ENCODE measurements at places on chromosomes 2 and 18.

GRCh38 chr2:223523551-223524001 lies 78.6 kb downstream of the SCG2 start:
- DNase-seq: no peak

- DNase-seq: no peak
Observed at GRCh38 chr2:237000481-237000880, 85.2 kb upstream of the COPS8 start.

- no peak for DNase-seq
Observed at GRCh38 chr2:72149556-72150156, 2.0 kb upstream of the CYP26B1 start.

DNA sequence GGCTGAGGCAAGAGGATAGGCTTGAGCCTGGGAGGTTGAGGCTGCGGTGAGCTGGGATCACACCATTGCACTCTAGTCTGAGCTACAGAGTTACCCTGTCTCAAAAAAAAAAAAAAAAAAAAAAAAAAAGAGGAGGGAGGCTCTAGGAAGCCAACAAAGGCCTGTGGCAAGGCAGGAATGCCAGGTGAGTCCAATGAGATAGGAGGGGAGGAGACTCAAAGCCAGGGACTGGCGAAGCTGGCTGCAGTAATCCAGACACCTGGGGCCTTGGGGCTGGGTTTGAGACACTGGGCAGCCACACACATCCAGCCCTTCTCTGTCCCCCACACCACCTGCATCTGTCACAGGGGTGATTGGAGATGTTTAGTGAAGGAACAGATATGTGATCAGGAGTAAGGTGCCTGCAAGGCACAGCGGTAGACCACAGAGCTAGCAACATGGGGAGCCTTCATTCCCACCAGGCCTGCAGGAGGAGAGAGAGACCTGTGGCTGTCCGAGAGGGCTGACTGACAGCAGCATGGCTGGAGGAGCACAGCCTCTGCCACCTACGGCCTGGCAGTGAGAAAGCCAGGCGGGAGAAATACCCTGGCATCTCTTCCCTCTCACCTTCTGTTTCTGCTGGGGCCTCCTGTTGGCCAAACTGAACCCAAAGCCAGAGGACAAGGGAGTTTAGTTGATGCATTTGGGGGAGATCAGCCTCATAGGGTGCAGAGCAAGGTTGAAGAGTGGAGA lies 9.5 kb downstream of the CHPF start:
- DNase-seq: no peak

All from NCI-H1436 (cell line).